Fibroblast of the conjunctiva (primary cell): ENCODE measurements at places on chromosomes 6 and 20.

GRCh38 chr6:38021029-38021428 is 201.5 kb downstream of the ZFAND3 start:
- no peak for DNase-seq

DNA sequence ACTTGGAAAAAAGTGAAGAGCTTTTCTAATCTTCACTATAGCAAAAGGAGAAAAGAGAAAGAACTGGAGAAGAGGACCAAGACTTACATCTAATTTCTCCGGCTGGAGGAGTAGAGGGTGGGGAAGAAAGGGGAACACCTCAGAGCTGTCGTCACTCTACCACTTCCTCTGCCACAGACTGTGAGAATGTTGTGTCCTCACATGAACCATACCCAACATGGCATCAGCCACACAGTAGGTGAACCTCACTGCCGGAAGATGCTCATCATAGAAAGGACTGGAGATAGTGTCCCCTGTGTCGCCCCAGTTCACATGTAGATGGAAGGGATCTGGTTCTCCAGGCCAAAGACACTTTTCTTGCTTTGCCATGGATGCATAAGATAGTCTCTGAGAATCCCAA is 604.4 kb upstream of the NOX3 start:
- DNase-seq = no peak

DNA sequence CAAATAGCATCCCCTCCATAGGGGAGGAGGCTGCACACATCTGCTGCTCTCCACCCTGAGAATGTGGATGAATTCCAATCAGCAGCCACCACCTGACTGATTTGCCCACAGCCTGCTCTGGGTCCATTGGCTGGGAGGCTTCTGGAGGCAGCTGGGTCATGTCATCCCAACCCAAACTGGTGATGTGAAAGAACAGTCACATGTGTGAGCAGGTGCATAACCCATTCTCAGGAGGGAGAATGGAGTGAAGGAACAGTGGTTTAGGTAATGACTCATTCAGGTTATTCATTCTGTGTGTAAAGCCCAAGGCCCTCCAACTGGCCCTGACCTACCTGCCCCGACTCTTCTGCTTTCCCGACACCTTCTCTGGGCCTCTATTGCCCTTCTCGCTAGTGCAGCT is 90.9 kb upstream of the GCM1 start:
- no peak for DNase-seq

DNA sequence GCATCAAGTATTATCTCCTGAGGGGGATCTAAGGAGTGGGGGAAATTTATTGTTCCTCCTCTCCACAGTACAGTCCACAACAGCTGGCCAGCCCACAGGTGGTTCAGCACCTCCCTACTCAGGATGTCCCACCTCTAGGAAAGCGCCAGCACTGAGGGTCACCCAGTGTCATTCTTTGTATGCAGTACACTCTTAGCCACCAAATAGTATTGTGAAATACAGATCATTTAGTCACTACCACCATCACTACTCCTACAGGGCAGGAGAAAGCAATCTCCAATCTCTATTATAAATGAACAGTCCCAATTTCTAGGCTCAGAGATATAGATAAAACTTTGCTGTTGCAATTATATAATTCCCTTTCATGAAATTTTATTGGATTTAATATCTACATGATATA is 6.3 kb upstream of the ZNF76 start:
- DNase-seq = no peak

DNA sequence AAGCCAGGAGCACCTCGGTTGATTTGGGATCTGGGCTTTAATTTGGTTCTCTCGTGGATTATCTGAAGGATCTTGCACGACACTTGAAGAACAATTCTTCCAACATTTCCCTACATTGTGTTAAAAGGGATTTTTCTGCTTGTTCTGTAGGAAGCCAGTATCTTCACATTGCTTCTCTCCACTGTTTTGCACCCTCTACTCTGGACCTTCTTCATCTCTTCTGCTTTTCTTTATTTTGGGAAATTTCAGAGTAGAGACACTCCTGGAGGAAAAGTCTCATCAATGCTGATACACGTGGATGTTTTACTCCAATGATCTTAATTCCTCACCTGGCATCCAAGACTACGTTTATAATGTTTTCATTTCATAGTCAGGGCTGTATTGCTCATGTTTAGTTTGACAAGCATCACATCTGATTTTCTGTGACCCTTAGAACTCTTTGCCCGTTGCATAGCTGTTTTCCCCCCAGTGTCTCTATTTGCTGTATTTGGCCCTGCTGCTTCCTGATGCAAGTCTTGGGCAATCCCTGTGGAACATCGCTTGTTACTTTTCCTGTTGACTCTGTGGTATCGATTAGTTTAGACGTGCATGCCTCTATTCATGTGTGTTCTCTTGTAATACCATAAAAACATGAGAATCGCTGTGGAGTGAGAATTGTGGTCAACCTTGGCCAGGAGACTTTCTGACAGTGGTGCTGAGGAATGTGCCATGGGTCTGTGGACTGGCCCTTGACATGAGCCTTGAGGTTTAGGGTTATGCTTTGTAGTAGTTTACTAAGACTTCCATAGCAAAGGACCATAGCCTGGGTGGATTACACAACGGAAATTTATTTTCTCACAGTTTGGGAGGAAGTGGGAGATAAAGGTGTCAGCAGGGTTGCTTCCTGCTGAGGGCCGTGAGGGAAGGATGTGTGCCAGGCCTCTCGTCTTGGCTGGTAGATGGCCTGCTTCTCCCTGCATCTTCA is 12.5 kb downstream of the PLCB1 start:
- DNase-seq = peak; percentile 67

DNA sequence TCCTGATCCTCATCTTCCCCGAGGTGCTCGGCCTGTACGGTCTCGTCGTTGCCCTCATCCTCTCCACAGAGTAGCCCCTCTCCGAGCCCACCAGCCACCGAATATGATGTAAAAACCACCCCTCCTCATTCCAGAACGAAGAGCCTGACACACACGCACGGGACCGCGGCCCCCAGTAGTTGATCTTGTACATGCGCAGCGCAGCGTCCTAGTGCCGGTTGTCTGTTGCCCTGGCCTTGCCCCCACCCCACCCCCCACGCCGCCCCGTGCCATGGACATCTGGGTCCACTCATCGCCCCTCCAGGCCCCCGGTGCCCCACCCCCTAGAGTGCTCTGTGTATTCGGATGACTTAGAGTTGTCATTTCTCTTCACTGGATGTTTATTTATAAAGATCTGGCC is 5.2 kb upstream of the PRPH2 start:
- no peak for DNase-seq

- no peak for DNase-seq
Measured at GRCh38 chr20:8645326-8645725, 423.6 kb upstream of the PLCB4 start.

- no peak for DNase-seq
Measured at GRCh38 chr6:63245420-63245819, 34.2 kb downstream of the FKBP1C start.

DNA sequence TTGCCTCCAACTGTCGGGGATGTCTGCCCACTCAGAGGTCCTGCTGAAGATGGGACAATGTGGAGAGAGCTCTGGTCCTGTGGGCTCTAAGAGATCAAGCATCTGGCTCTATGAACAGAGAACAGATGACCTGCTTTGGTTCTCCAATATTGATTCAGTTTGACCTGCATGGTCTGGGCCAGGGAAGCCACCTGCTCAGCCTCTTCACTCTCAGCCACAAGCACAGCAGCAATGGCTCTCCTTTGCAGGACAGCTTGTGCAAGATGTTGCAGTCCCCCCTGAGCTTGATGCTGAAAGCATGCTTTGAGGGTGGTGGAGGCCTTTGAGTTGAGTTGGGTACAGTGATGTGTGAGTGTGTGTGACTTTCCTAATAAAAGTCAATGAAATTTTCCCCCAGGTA is 18.6 kb upstream of the MCM3 start:
- DNase-seq = no peak

DNA sequence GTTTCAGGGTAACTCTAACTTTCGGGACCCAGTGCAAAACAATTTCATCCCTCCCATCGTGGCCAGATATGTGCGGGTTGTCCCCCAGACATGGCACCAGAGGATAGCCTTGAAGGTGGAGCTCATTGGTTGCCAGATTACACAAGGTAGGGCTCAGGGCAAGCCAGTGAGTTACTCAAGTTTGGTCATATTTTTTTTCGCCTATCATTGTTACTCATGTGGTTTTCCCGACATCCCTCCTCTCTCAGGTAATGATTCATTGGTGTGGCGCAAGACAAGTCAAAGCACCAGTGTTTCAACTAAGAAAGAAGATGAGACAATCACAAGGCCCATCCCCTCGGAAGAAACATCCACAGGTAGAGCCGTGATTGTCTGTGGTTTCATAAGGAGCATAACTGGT is 58.2 kb downstream of the DCBLD1 start:
- no peak for DNase-seq

DNA sequence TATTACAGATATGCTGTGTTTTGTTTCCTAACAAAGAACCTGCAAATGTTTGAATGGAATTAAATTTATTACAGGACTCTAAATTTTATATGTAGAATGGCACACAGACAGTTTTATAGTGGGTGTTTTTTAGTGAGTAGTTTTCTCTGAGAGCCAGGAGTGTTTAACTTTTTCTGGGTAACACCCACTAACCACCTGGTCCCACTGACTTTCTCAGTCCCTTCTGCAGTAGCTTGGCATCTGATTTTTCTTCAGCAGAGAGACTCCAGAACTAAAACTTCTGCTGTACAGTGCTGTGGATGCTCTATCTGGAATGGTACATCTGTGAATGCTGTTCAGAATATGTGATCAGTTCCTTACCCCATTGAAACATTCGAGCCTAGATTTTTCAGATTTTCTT is 6.3 kb downstream of the YWHAB start:
- DNase-seq = no peak

GRCh38 chr6:4318321-4318720 is 182.9 kb upstream of the ECI2 start:
- DNase-seq = no peak

DNA sequence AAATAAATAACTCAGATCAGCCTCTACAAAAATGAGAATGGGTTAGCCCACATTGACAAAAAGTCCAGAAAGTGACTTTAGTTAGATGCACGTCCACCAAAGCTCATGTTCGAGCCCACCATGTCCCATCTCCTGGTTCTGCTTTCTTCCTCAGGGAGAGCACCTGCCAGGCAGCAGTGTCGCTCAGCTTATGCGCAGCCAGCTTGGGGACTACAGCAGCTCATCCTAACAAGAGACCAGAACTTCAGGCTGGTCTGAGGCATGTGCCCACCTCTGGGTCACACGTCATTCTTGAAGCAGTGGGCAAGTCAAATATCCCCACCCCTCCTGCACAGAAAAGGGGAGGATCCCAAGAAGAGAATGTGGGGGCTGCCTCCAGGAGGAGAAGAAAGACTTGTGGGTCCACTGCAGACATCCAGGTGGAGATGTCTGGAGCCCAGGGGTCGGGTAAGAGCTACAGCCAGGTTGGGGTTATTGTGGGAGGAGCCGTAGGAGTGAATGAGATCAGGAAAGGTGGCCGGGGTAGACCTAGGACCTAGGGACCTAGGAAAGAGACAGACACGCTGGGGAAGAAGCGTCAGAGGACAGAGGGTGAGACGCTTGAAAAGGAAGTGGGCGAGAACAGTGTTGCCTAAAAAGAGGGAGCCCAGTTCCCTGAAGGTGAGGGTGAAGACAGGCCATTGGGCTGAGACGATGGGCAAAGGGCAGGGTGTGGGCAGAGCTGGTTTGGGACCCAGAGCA is 52.5 kb downstream of the SSR1 start:
- no peak for DNase-seq

DNA sequence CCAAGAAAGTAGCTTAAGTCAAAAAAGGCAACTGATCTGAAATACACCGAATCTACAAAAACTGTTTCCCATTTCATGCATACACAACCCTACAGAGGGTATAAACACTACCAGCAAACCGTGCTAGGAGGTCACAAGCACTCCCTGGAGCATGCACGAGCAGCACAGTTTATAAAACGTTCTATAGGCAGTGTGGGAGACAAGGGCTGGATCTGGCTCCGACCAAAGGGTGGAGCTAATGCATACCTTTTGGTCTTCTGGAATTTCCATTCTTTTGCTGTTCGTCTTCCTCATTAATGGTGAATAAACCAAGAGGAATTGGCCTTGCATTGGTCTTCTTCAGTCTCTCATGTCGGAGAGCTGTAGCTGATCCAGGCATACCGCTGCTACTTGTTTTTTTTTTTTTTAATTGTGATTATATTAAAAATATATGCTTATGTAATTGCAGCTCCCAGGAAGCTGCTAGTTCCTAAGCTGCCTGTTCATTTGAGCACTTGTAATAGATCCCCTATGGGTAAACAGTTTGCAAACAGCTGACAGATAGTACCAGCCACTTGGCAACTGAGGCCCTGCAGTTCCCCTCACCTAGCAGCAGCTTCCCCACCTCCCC is 24.5 kb downstream of the MAP7 start:
- no peak for DNase-seq

DNA sequence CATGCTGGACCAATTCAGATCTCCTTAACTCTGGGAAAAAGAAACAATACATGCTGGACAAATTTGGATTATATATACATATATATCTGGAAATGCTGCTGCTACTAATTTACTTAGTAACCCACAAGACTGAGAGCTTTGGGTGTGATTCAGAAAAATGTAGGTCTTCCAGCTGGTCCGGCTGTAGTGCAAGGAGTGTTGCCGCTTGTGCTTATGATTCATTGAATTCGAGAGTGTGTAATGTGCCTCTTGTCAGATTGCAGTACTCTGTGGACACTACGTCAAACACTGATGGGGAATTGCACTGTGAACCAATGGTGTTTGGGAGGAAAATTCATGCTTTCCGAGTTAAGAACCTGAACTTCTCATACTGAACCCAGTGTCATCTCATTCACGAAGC is 1155.5 kb downstream of the EPHA7 start:
- no peak for DNase-seq

- no peak for DNase-seq
Measured at GRCh38 chr6:166223079-166223478, 55.4 kb upstream of the TBXT start.

- no peak for DNase-seq
Measured at GRCh38 chr6:9841886-9842725, 572.8 kb downstream of the TFAP2A start.

DNA sequence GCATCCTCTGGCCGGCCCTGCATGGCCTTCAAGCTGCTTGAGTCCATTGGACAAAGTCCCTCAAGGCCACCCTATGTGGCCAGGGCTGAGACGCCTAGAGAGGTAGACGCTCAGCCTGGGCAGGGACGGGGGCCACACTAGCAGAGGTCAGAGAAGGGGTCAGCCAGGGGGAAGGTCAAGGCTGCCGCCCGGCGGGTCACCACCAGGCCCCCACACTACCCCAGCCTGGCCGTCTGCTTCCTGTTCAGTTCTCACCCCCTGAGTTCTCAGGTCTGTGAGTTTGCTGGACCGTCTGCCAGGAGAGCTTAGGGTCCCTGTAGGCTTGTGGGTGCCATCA is 37.3 kb downstream of the NTSR1 start:
- DNase-seq = no peak

DNA sequence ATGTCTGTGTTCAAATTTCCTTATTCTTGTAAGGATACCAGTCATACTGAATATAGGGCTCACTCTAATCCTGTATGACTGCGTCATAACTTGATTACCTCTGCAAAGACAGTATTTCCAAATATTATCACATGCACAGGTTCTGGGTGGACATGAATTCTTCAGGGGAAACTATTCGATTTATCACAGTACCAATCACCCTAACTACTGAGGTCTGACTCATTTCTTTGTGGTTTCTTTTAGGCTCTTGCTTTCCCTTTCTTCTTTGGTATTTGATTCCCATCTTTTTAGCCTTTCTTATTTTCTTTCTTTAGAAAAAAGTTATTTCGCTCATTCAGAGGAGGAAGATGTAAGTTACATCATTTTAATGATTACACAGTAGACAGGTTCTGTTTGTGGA is 40.3 kb upstream of the TBX18 start:
- DNase-seq = no peak

- DNase-seq = no peak
Measured at GRCh38 chr20:48801197-48801596, 26.6 kb downstream of the PREX1 start.
